ENCODE measurements at places on chromosomes 7 and 10.

- no peak for DNase-seq
Measured at GRCh38 chr7:99229234-99229633, 21.3 kb upstream of the KPNA7 start.

DNA sequence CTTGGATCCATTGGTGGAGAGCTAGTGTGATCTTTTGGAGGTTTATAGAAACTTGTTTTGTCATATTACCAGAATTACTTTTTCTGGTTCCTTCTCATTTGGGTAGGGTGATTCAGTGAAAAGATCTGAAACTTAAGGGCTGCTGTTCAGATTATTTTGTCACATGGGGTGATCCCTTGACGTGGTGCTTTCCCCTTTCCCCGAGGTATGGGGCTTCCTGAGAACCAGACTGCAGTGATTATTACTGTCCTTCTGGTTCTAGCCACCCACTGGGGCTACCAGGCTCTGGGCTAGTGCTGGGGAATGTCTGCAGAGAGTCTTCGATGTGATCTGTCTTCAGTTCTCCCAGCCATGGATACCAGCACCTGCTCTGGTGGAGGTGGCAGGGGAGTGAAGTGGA, 1030.0 kb downstream of the GRM8 start:
- no peak for DNase-seq

- DNase-seq: no peak
Measured at GRCh38 chr7:106448992-106449859, 164.4 kb upstream of the NAMPT start.

DNA sequence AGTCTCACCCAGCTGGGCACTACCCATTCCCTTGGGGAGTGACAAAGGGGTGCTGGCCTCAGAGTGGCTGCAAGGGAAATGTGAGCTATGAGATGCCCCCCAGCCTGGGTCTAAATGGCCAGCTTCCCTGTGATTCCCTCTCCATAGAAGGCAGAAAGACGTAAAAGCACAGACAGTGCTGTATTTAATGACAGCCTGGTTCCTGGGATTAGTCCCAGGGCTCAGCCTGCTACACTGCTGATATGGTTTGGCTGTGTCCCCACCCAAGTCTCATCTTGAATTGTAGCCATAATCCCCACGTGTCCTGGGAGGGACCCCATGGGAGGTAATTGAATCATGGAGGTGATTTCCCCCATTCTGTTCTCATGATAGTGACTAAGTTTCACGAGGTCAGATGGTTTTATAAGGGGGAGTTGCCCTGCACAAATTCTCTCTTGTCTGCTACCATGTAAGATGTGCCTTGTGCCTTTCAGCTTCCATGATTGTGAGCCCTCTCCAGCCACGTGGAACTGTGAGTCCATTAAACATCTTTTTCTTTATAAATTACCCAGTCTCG, 23.9 kb upstream of the CALN1 start:
- DNase-seq: no peak

- no peak for DNase-seq
Measured at GRCh38 chr7:84113906-84114850, 80.4 kb downstream of the SEMA3A start.

- DNase-seq: no peak
Measured at GRCh38 chr10:62528441-62528840, 154.3 kb downstream of the ZNF365 start.

DNA sequence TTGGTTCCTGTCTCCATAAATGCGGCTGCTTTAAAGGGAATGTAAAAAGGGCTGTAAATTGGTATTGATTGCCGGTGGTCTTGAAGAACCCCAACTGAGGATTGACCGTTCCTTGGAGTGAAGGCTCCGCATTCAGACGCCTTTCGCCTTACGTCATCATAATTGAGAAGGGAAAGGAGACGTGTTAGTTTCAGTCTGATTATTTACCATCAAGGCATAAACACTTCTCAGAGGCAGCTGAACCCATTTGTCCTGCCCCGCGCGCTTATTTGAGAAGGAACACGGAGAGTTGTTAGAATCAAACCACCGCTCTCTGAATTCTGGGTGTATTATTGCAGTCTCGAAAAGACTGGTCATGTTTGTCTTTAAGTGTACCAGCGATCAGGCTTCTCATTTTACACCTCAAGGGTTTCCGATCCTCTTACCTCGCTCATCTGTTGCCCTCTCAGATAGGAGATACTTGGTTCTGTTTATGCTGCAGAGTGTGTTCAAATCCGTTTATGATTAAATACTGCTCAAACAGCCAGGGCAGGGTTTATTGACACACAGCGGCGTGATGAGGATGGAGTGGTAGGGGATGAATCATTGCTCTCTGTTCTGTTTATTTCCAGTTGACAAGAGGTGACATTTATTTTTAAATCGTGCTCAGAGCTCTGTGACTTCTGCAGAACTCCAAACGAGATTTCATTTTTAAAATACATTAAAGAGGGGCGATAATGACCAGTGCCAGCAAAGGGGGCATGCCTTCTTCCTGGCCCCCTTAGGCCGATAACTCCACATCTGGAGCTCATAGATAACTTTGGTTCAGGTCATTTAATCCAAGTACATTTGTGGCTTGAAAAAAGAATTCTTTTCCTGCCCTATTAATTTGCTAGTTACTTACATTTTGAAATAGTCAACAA, 30.4 kb downstream of the FOXK1 start:
- DNase-seq: no peak

DNA sequence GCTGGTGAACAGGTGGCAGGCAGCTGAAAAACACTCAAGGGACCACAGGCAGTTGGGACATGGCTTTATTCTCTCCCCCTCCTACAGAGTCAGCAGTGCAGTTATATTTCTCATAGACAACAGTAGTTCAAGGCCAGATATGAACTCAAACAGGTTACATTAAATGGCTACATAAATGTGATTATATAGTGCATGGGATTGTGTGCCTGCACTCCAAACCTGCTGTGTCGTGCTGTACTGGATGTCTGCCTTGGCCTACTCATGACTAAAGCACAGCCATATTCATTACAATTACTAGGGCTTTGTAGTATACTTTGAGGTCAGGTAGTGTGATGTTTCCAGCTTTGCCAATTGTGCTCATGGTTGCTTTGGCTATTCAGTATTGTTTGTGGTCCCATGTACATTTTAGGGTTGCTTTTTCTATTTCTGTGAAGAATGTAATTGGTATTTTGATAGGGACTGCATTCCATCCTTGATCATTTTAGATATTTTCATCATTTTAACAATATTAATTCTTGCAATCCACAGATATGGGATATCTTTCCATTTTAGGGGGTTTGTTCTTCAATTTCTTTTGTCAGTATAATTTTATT, 393.6 kb downstream of the CNTNAP2 start:
- no peak for DNase-seq

- DNase-seq: no peak
Measured at GRCh38 chr7:94941844-94942632, 34.6 kb downstream of the PPP1R9A start.

DNA sequence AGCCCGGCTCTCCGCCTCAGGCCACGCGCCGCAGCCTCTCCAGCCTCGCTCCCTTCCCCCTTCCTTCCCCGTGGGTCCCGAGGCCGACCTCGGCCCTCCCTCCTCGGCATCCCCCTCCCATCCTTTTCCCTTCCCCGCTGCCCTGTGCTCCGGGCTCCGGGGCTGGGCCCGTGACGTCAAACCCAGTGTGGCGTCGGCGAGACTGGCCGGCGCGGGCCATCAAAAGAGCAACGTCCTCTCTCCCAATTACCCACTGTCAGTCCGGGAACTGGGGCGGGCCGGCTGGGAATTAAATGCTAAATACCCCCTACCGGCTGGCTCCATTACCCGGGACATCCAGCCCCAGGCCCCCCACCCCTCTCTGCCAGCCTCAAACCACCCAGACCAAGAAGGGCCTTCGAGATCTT, 2.6 kb upstream of the GATA3 start:
- no peak for DNase-seq
